OCI-LY7 (cell line): ENCODE measurements at places on chromosomes 12 and 14.
A peak's percentile ranks its signal among the peaks of the same experiment; 100 is the strongest.

GRCh38 chr12:14066021-14066420 lies 84.6 kb upstream of the GRIN2B start:
- DNase-seq: no peak

GRCh38 chr14:102344485-102344884 lies 18.2 kb downstream of the CINP start:
- DNase-seq: no peak

DNA sequence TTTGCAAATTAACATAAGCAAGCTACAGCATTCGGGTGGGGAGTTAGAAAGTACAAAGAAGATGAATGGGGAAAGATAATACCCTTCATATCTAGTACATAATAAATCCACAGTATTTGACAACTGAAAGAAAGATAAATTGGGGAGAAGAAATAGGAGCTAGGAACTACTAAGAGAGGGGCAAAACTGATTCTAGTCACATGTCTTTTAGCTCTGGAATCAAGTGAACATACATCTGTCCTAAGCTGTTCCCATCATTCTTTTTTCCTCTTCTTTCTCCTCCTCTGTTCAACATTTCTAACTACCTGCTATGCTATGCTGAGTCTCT lies 15.3 kb upstream of the APOF start:
- DNase-seq: no peak

- DNase-seq: no peak
These were observed 172.4 kb upstream of the RTL1 start for GRCh38 chr14:101075801-101076413.

DNA sequence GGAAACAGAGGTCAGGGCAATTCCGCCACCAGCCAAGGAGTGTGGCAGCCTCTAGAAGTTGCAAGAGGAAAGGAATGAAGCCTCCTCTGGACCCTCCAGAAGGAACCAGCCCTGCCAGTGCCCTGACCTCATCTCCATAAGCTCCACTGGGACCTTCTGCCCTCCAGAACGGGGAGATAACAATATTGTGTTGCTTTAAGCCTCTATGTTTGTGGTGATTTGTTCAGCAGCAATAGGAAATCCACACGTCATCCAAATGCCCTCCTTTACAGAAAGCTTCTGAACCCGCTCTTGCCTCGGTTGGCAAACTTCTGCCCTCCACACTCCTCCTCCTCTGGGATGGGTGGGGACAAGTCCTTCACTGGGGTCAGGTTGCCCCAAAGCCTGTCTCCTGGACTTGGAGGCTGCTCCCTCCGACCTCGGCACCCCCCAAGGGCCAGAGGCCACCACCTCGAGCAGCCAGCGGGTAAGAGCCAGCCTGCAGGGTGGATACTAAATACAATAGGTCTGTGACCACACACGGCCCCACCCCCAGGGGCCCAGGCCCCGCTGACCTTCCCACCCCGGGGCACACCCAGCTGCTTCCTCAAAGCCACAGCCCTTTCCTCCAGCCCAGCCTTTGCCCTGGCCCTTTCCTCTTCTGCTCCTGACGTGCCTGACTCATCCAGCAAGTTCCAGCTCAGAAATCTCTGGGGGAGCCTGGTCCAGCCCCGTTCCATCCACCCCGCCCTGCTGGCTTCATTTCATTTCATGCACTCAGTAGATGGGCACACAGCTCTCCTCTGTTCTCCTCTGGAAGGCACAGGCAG lies 58.7 kb upstream of the NCOR2 start:
- DNase-seq: no peak

DNA sequence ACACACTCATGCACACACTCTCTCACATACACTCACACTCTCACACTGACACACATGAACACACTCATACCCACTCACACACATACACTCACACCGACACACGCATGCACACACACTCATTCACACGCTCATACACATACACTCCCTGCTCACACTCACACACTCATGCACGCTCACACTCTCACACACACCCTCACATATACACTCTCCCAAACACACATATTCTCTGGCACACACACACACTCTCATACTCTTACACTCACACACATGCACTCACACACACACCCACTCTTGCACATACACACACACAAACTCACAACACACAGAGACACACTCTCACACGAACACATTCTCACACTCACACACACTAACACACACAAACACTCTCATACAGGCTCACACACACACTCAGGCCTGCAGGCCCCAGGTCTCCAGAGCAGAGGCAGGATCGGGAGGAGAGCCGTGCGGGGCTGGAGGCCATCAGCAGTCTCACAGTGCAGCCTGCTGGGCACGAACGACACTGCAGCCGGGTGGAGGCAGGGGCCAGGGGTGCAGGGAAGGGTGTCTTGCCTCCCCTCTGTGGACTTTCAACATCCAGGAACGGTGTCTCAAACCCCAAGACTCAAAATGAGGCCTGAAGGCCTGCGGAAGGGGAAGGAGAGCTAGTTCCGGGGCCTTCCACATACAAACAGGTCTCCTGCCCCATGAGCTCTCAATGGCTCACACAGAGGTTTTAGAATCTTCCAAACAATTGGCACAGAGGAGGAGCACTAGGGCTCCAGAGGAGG lies 148.7 kb downstream of the ANO2 start:
- DNase-seq: peak; percentile 30

GRCh38 chr14:99125113-99125512 lies 146.9 kb downstream of the BCL11B start:
- DNase-seq: no peak

- DNase-seq: no peak
These were observed 7.9 kb upstream of the CMKLR1 start for GRCh38 chr12:108346727-108347710.

DNA sequence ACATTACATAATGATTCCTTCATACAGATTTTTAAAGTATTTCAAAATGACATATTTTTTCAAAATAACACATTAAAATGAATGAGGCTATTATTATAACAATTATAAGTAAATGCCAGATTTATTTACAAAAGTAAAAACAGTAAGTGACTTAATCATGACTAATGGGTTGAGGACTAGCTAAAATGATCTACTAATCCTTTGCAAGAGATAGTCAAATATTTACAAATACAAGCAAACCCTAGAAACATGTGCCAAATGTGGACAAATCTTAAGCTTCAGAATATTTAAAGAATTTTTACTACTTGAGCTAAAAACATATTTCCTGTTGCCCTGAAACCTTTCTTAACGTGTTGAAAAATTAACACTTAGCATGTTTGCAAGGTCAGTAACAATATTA lies 74.8 kb downstream of the KIF21A start:
- DNase-seq: no peak

DNA sequence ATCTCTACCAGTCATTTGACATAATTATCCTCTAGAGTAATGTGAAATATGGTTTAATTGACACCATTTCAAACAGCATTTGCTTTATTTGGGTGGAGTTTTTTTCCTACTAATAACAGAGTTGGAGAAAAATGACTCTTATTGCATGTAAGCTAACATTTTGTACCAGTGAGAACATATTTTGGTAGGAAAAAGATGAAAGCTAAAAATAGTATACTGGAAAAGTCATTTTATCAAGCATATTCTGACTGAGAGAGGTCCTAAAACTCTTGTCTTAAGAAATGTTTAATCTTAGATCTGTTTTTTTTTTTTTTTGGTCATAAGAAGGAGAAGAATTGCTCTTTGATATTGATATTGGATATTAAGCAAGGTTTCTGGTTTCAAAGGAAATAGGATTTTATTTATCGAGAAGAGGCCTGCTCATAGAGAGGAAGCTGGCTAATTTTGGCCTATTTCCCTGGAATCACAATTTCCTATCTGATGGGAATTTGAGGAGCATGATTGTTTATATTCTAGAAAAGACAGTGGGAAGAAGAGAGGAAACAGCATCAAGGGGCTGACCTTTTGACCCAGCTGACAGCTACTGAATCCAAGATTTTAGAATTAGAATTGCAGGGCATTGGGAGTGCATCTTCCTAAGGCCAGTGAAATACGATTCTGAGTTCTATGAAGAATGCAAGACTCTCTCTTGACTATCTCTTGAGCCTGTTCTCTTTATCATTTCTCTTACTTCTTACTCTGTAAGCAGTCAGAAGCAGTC lies 19.4 kb downstream of the OTOGL start:
- DNase-seq: no peak

DNA sequence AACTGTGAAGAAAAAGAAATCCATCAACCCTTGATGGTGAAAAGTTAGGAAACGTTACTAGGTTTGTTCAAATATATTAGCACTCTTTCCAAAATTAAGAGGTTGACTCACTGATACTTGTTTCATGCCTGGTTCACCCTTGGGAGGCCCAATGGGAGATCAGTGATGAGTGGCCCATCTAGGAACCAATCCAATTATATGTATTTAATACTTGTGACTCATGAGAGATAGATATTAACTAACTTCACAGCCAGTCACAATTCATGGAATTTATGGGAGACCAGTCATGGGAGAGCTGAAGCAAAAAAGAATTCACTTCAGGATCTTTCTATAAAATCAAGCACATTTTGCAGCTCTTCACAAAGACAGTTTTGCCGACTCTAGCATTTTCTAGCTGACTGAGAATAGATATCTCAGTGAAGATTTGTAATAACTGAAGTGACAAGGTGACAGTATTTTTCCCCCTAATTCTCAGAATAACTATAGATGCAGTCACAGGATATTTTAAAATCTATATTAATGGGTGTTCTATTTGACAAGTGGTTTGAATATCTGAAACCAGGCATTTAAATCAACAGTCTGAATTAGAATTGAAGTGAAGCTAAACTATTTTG lies 230.2 kb downstream of the EPS8 start:
- no peak for DNase-seq

- DNase-seq: no peak
These were observed 68.2 kb downstream of the PAH start for GRCh38 chr12:102848832-102849231.

GRCh38 chr14:64209444-64210131 lies 84.6 kb downstream of the ESR2 start:
- no peak for DNase-seq

- DNase-seq: peak; percentile 83
These were observed 4.5 kb downstream of the HOXC10 start for GRCh38 chr12:53989227-53990113.

DNA sequence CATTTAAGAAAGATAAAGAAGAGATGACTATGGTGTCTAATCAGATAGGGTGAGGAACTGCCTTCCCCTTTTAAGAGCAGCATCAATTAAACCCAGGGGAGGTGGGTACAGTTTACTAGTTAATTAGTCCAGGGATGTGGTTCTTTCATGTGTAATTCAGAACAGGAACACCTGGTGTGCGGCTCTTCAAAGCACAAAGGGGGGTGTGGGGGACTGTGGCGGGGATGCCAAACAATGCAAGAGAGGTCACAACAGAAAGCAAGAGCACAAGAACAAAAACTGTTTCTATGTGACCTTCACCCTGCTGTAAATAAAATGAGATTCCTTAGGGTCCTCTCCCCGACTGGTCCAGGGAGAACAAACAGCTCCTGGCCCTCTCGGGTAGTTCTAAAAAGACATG lies 183.9 kb upstream of the SOX5 start:
- DNase-seq: no peak

- peak; percentile 83 for DNase-seq
These were observed 8.4 kb upstream of the INF2 start for GRCh38 chr14:104680806-104681688.

GRCh38 chr14:105272623-105273022 lies 24.3 kb downstream of the BTBD6 start:
- no peak for DNase-seq

DNA sequence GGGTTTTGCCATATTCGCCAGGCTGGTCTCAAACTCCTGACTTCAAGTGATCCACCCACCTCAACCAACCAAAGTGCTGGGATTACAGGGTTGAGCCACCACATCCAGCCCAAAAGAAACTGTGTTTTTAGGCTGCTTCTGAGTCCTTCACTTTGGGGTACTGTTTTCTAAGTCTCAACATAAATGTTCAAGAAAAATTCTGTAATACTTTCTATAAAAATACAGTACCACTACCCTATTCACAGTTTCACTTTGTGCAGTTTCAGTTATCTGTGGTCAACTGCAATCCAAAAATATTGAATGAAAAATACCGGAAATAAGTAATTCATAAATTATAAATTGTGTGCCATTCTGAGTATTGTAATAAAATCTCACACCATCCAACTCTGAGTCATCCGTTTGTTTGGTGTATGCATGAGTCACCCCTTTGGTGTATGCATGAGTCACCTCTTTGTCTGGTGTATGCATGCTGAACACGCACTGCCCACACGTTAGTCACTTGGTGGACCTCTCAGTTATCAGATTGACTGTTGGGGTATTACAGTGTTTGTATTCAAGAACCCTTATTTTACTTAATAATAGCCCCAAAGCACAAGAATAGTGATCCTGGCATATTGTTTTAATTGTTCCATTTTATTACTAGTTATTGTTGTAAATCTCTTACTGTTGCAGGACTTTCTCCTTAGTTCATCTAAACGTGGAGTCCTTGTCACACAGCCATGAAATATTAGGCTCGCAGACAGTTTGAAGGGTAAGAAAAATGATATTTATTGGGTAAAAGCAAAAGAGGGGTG lies 190.2 kb downstream of the FSCB start:
- DNase-seq: no peak

DNA sequence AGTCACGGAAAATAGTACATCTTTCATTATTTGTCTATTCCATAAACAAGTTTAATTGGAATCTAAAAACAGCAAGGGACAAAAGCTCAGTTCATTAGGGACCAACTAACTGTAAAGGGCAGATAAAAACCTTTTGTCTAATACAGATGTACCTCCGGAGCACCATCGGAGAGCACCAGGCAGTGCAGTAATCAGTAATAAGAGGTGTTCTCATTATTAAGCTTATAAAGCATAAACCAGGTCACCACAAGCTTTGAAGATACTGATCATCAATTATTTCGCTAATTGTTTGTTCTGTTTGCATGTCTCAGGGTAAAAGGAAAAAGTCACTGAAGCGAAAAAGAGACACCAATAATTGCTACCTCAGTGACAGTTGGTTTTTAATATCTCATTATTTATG lies 207.3 kb upstream of the PRKD1 start:
- no peak for DNase-seq

DNA sequence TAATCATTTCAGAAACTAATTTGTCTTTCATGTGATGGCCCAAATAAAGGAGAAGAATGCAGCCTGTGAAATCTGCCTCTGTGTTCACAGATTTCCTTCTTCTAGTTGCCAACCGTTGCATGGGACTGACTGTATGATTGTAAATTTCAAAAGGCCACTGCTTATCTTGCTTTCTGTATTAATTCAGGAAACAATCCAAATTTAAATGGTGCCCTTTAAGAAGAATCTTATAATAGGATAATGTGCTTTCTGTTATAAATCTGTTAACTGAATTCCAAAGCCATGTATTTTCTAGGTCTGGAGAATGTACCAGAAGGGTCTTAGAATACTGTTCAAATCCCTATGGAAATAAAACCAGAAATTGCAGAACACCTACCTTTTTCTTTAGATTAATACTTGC lies 58.6 kb upstream of the ATP2A2 start:
- DNase-seq: no peak

- DNase-seq: no peak
These were observed 19.4 kb downstream of the RHOJ start for GRCh38 chr14:63223596-63223995.

DNA sequence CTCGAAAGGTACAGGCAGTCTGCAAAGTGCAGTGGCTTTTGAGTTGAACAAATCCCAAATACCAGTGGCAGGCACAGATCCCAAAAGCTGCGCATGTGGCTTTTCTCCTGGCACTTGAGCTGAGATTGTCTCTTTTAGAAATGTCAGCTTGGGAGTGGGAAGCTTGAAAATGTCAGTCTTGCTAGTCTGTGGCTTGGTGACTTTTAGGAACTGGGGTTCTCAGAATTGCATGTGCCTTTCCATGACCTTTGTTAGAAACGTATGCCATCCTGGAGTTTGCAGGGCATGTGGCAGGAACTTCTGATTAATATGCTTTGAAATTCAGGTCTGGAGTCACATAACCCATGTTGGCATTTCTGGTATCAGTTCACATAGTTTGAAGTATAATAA lies 182.1 kb downstream of the CHST11 start:
- no peak for DNase-seq
